Daoy (cell line): ENCODE measurements at places on chromosomes 12 and 14.

DNA sequence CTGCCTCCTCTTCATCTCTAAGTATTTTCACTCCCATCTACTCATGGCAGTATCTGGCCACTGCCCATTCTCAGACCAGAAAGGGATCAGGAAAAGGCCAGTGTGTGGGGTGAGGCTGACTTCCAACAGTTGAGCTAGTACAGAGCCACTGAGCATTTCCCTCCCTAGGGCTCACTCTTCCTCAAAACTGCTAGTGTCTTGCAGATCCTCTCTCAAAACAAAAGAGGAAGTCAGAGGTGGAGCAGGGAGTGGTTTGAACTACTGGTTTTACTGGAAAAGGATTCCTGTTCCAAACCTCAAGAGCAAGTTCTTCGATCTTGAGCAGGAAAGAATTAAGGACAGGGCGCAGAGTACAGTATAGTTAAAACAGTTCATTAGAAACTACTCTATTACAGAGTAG lies 11.7 kb upstream of the RNASE10 start:
- DNase-seq: no peak

- no peak for DNase-seq
Measured at GRCh38 chr12:81811778-81812125, 52.6 kb upstream of the PPFIA2 start.

GRCh38 chr12:28650906-28651305 lies 460.6 kb downstream of the CCDC91 start:
- DNase-seq: no peak

GRCh38 chr12:80858356-80858755 lies 79.4 kb downstream of the LIN7A start:
- DNase-seq: no peak

DNA sequence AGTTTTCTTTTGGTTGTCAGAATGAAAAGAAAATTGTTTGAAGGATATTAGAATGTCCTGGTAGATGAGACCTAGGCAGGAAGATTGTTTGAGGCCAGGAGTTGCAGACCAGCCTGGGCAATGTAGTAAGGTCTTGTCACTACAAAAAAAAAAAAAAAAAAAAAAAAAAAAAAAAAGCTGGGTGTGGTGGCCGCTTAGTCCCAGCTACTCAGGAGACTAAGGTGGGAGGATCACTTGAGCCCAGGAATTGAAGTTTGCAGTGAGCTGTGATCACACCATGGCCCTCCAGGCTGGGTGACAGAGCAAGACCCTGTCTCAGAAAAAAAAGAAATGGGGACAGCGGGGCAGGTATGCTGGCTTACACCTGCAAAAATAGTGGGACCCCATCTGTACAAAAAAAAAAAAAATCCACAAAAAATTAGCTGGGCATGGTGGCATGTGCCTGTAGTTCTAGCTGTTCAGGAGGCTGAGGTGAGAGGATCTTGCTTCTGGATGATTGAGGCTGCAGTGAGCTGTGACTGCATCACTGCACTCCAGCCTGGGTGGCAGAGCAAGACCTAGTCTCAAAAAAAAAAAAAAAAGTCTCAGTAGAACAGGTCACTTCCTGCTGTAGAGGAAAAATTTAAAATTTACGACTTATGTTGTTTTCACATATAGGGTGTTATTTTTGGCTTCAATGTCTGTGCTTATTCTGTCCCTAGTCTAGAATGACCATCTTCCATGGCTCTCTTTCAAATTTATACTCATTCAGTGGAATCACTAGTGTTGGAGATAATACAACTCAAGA lies 70.7 kb downstream of the PPHLN1 start:
- DNase-seq: no peak

DNA sequence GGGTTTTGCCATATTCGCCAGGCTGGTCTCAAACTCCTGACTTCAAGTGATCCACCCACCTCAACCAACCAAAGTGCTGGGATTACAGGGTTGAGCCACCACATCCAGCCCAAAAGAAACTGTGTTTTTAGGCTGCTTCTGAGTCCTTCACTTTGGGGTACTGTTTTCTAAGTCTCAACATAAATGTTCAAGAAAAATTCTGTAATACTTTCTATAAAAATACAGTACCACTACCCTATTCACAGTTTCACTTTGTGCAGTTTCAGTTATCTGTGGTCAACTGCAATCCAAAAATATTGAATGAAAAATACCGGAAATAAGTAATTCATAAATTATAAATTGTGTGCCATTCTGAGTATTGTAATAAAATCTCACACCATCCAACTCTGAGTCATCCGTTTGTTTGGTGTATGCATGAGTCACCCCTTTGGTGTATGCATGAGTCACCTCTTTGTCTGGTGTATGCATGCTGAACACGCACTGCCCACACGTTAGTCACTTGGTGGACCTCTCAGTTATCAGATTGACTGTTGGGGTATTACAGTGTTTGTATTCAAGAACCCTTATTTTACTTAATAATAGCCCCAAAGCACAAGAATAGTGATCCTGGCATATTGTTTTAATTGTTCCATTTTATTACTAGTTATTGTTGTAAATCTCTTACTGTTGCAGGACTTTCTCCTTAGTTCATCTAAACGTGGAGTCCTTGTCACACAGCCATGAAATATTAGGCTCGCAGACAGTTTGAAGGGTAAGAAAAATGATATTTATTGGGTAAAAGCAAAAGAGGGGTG lies 190.2 kb downstream of the FSCB start:
- peak; percentile 95 for DNase-seq

DNA sequence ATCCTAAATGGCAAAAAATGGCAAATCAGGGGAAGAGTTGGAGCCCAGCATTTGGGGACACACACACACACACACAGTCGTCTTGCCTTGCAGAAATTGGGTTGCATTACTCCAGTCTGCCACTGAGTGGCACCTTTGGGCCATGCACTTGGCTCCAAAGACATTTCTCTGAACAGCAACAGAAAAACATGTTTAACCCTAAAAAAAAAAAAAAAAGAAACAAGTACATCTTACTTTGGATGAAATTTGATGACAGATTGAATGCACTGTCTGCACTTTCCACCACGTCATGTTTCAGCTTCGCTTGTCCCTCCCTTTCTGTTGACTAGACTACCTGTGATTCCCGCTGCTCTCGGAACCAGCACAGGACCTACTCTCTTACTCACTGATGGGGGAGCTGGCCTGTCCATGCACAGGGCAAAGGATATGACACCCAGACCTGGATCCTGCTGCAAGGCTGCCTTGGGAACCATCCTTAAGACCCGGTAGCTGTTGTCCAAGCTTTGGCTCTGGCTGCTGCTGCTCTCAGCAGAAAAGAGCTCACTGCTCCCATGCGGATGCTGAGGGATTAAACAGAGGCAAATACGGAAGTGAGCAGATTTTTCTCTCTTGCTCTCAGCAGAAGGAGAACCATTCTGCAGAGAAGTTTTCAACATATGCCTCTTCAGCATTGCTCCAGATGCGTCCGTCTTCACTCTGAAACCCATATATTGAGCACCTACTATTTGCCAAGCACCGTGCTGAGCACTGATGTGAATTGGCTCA lies 376.8 kb downstream of the DPF3 start:
- peak; percentile 80 for DNase-seq

GRCh38 chr12:117046011-117046369 lies 53.2 kb downstream of the TESC start:
- no peak for DNase-seq

DNA sequence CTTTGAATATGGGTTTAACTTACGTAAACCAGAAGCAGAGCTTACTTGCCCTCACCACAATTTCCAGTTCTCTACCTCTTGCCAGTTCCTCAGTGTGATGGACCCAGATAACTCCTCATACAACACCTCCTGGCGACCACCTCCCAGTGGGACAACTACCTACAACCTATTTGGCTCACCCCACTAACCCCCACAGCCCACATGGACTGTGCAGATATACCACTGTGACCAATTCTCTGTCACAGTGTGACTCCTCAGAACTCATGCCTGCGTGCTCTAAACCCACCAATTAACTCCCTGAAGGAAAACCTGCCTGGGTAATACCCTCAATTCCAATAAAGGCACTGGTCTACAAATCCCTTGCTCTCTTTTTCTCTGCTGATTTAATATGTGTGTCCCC lies 311.7 kb downstream of the DIO2 start:
- DNase-seq: no peak

- no peak for DNase-seq
Measured at GRCh38 chr12:128863957-128864356, 10.7 kb downstream of the GLT1D1 start.

DNA sequence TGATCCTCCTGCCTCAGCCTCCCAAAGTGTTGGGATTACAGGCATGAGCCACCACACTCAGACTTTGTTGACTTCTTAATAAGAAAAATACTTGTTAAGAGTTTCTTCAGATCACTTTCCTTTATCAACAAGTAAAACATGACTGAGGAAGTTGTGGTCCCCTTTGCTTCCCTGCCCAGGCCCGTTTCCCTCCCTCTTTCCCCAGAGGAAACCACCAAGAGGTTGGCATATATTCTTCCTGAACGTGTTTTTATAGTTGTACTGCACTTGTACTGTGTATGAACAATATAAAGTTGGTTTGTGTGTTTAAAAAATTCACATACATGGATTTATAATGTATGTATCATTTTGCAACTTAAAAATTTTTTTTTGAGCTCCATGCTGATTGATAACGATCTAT lies 28.4 kb downstream of the PTPN11 start:
- no peak for DNase-seq

DNA sequence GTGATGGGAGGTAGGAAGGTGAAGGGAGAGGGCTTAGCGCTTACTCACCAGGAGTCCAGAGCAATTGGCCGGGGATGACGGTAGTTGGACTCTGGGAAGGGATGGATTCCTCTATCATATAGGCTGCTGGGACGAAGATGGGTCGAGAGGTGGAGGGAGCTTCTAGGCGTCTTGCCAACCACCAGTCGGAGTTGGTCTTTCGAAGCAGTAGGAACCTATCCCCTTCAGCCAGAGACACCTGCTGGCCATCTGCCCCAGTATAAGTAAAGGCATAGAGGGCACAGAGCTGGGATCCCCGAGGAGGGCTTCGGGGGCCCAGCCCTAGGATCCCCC lies 657 bp downstream of the ARHGAP9 start:
- no peak for DNase-seq

DNA sequence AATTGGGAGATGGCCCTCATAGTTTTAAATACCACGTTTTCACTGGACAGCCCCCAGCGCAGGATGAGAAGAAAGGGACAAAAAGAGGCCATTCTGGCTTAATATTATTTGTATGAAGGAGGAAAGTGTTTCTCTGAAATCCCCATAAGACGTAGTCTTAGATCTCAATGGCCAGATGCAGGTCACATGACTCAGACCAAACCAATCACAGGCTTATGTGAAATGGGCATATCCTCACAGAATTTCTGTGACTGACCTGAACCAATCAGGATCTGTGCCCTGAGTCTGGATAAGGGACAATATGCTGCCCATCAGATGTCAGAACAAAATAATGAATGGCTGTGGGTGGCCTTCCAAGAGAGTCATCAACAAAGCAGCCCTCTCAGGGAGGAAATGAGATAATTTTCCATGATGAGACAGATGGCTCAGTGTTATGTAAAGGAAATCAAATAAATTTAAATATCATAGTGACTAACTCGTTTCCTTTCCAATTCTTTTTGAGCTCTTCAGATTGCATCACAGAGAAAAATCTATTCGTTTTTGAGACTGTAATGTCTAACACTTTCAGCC lies 1009.5 kb upstream of the TMEM132C start:
- peak; percentile 54 for DNase-seq

DNA sequence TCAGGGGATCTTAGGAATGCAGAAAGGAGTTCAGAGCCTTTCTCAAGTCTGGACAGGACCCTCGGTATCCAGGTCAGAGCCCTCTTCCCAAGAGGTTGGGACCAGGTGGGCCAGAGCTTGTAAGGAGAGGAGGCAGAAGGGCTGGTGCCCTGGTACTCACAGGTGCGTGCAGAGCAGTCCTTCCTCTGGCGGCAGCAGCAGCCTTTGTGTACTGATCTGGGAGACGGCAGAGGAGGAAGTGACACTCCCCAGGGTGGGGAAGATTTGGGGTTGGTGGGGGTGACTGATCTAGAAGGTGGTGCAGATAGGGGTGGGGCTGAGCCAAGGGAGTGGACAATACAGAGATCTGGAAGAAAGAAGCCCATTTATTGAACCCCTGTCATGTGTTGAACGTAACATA lies at the start of gene ITGB7:
Gene ITGB7 (minus strand): TSS at position 210 of the 400 bp plus-strand sequence. CDS start 6,808 bp downstream, outside the sequence.
- no peak for DNase-seq

DNA sequence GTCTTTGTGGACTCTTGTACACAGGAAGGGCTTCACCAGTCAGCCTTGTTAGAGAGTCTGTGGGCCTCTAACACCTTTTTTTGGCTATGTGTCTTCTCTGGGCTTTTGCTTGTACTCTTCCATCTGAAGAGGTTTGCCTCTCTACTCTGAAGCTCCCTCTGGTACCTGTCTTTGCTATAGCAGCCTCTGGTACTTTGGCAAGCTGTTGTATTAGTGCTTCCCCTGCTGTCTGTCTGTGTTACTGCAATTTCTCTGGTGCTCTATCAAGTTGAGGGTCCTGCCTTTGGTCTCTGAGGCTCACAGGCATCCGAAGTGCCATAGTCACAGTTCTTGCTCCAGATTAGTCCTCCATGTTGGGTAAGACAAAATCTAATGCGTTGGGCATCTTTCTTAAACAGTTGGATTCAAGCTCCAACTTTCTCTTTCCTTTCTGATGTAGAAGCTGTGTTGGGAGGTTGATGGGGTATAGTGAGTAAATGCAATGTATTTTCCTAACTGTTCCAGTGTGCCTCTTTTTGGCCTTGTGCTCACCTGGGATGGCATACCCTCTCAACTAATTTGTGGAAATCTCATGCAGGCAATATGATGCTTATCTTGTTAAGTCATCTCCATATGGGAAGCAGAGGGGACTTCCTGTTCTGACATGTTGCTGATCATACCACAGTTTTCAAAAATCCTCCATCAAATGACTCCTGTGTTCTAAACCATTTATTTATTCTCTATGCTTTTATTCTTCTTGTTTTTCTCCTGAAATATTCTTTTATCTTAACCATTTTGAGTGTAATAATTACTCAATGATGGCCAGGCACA lies 88.8 kb downstream of the ATF7IP start:
- peak; percentile 28 for DNase-seq

GRCh38 chr12:58301038-58301729 lies 359.8 kb downstream of the ATP23 start:
- DNase-seq: no peak

GRCh38 chr14:68874746-68875155 lies 81.9 kb upstream of the ZFP36L1 start:
- no peak for DNase-seq

GRCh38 chr12:45503899-45504298 lies 225.6 kb upstream of the ARID2 start:
- DNase-seq: no peak

- no peak for DNase-seq
Measured at GRCh38 chr12:3442397-3442796, 48.6 kb upstream of the PRMT8 start.

DNA sequence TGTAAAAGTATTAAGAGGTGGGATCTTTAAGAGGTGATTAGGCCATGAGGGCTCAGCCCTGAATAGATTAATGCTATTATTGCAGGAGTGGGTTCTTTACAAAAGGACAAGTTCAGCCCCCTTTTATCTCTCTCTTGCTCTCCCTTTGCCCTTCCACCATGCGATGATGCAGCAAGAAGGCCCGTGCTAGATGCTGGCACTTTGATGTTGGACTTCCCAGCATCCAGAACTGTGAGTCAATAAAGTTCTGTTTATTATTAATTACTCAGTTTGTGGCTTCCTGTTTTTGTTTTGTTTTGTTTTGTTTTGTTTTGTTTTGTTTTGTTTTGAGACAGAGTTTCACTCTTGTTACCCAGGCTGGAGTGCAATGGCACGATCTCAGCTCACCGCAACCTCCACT lies 10.1 kb downstream of the RNASE1 start:
- DNase-seq: no peak

GRCh38 chr12:59055204-59055860 lies 135.0 kb upstream of the LRIG3 start:
- DNase-seq: peak; percentile 74
